Right cardiac atrium (tissue), 5 donors: ENCODE measurements at places on chromosomes 11 and 22. TPM values are rescaled to one million over a fixed set of nuclear protein-coding genes. Genes with fewer than 3 reads are reported as not detected.

Gene VSIG10L2
- total RNA-seq: not detected

Gene ANO3
- 0.54 TPM for total RNA-seq

Gene OR8D1
- not detected for total RNA-seq

Gene CSNK2A3
- 1.8 TPM for total RNA-seq

Gene MOV10L1
- total RNA-seq: 0.62 TPM

Gene KRTAP5-1
- not detected for total RNA-seq

Gene IL10RA
- 18.5 TPM for total RNA-seq

Gene APOBEC3H
- total RNA-seq: not detected

Gene OR2AT4
- total RNA-seq: not detected

Gene APOL5
- total RNA-seq: not detected

Gene LGALS12
- total RNA-seq: not detected

Gene NLRP6
- not detected for total RNA-seq

Gene IGLL5
- total RNA-seq: 0.65 TPM

Gene ADAMTS15
- total RNA-seq: 13.4 TPM

Gene MS4A6A
- total RNA-seq: 83.7 TPM

Gene OSM
- total RNA-seq: 1.5 TPM

Gene TRPM5
- total RNA-seq: not detected

Gene ROM1
- total RNA-seq: 6.1 TPM

Gene TMEM179B
- 19.3 TPM for total RNA-seq

Gene C11orf21
- total RNA-seq: 3.9 TPM

Gene MOGAT2
- 0.17 TPM for total RNA-seq

Gene UCP3
- 2.5 TPM for total RNA-seq

Gene APOA1
- total RNA-seq: 6.2 TPM

Gene YDJC
- 5.7 TPM for total RNA-seq

Gene GUCY1A2
- 1.8 TPM for total RNA-seq

Gene IGSF9B
- 58.9 TPM for total RNA-seq

Gene MS4A7
- 34.1 TPM for total RNA-seq

Gene CADM1
- 25.4 TPM for total RNA-seq

Gene TMEM132A
- 10.2 TPM for total RNA-seq

Gene VWCE
- 1.5 TPM for total RNA-seq

Gene PTDSS2
- 30.9 TPM for total RNA-seq

Gene KRTAP5-2
- total RNA-seq: not detected

Gene ADM
- total RNA-seq: 149 TPM

Gene HDAC10
- 8.7 TPM for total RNA-seq

Gene ABTB2
- 14.1 TPM for total RNA-seq

Gene MAJIN
- not detected for total RNA-seq

Gene MRGPRF
- total RNA-seq: 6.5 TPM

Gene CECR2
- 5.2 TPM for total RNA-seq

Gene OR52E2
- not detected for total RNA-seq

Gene SLC22A12
- not detected for total RNA-seq

Gene MAPK8IP2
- 0.37 TPM for total RNA-seq

Gene ZNF215
- total RNA-seq: 0.54 TPM

Gene DEUP1
- not detected for total RNA-seq

Gene OR8G1
- total RNA-seq: not detected

Gene MS4A5
- total RNA-seq: not detected

Gene SPDYC
- total RNA-seq: not detected

Gene LARGE2
- total RNA-seq: 0.20 TPM

Gene FGF4
- not detected for total RNA-seq

Gene LRRC10B
- total RNA-seq: 0.54 TPM

Gene KCNQ1OT1
- total RNA-seq: 0.53 TPM

Gene PTPRCAP
- total RNA-seq: 1.2 TPM

Gene APLNR
- total RNA-seq: 18.0 TPM
